Activated CD4-positive, alpha-beta T cell treated with anti-CD3 and anti-CD28 coated beads, Interleukin-2, amount 50 U/mL, for 4 hours (primary cell): ENCODE measurements at places on chromosomes 4 and X.

DNA sequence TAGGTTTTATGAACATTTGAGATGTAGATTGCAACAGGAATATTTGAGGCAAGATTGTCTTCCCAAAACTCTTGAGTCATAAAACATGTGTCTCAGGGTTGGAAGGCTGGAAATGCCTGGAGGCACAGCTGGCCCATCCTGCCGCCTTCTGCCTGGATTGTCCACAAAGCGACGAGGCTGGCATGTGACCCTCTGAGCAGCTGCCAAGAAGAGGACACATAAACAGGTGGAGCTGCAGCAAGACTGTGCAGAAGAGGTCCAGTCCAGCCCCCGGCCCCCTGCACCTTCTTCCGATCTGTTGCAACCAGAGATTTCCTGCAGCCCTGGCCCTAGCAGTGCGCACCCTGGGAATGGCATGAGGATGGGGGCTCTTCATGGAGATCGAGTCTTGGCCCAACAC, 101.9 kb upstream of the BCOR start:
- DNase-seq = no peak

- no peak for DNase-seq
Measured at GRCh38 chr4:5969777-5970176, 48.5 kb downstream of the C4orf50 start.

- DNase-seq = no peak
Measured at GRCh38 chr4:41874873-41875272, 60.4 kb upstream of the TMEM33 start.

DNA sequence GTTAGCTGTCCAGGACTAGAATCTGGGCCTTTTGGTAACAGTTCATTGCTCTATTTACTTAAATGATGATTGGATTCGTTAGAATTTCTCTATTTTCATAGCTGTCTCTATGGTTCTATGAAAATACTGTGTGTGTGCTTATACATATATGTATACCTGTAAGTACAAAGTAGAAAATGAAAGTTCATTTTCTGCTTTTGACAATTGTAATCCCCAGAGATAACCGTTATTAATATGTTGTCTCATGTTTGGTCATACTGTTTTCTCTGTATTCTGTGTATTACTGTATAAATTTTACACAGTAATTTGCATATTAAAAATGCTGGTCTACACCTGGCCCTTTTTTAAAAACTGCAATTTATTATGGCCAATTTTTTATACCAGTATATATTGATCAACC, 55.4 kb downstream of the CLCN3 start:
- DNase-seq = no peak

- DNase-seq = no peak
Measured at GRCh38 chr4:189304167-189304566, 636.5 kb upstream of the FRG1 start.

DNA sequence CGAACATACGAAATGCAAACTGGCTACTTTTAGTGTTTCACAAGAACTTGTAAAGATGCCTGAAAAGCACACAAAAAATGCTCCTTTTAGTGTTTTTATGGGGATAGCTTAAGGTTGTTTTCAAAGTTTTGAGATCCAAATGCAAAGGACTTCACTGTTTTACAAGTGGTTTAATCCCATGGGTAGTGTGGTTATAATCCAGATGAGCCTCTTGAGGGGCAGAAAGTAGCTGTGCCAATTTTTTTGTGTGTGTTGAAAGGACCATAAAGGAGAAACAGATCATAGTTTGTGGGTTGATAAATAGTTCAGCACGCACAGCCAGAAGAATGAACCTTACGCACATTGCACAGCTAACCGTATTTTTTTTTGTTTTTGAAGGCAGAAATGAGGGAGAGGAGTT, 126.9 kb upstream of the GIMD1 start:
- no peak for DNase-seq
